Activated T-helper 9 cell treated with anti-CD3 and anti-CD28 coated beads, Interleukin-2, amount 50 U/mL, for 16 hours (primary cell): ENCODE measurements at places on chromosomes 3 and 15.

GRCh38 chr3:117660941-117661817 lies 951.6 kb downstream of the TUSC7 start:
- DNase-seq = no peak

DNA sequence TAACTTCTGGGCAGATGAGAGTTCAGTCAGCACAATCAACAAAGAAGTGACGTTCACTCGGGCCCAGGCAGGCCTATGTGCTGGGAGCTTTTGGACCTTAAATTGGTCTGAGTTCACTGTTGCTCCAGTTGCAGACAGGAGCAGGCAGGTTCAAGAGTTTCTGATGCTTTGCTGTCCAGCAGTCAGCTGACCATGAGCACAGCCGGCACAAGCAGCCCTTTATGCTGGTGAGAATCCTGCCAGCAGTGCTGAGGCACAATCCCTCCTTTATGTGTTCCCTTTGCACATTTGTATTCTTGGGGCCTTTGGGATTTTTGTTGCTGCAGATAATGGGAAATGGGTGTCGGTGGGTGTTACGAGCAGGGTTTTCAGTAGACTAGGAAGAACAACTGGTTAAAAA lies 81.2 kb upstream of the GOLGA8J start:
- no peak for DNase-seq

DNA sequence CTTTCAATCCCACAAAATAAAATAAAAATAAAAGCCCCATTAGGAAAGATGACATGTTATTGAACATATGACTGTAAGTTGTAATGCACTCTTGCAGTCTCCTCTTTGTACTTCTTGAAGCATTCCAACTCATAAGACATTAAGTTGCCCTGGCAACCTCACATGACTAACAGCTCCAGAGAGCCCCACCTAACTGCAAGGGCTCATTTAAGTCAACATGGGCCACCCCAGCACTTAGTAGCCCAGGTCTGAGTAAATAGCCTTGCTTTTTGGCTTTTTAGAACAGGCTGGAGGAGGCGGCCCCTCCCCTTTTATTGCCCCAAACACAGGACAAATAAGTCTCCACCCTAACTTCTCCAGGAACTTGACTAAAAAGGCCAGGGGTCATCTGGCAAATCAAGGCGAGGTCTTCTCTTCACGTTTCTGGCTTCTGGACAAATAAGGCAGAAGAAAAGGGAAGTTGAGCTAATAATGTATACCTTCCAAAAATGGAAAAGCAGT lies 135.1 kb downstream of the TMCO5A start:
- no peak for DNase-seq

DNA sequence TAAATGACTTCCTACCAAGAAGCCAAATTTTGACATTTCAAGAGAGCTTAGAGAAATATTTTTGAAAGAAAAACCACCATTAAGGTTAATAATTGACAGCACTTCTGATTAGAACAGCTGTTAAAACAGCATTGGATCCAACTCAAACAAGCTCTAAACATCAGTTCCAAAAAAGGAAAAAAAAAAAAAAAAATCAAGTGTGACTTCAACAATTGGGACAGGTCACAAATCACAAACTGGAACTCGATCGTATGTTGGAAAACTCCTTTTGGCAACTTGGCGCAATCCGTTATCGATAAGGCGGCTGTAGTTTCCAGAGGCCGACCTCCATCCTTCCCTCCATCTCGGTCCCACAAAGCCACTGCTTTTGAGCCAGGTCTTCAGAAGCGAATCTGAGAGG lies 17.8 kb downstream of the TLE3 start:
- no peak for DNase-seq

DNA sequence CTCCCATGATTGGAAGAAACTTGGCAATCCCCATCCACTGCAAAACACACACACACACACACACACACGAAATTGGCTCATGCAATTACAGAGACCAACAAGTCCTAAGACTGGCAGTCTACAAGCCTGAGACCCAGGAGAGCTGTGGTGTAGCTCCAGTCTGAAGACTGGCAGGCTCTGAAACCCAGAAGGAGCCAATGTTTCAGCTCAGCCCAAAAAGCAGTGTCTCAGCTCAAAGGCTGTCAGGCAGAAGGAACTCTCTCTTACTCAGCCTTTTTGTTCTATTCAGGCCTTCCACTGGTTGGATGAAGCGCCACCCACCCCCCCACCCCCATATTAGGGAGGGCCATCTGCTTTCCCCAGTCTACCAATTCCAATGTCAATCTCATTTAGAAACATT lies 32.1 kb downstream of the MESD start:
- no peak for DNase-seq

- no peak for DNase-seq
These were observed 32.2 kb upstream of the TMEM158 start for GRCh38 chr3:45258317-45258716.
